ENCODE measurements at places on chromosomes 1 and 21. TPM values are rescaled to one million over a fixed set of nuclear protein-coding genes. Genes with fewer than 3 reads are reported as not detected.
A peak's percentile ranks its signal among the peaks of the same experiment; 100 is the strongest.

The AK2 gene
- 71.8 TPM for polyA plus RNA-seq

The SLC44A3 gene
- polyA plus RNA-seq = 5.3 TPM

- no peak for DNase-seq
Measured at GRCh38 chr1:168161459-168161858, 17.3 kb upstream of the TIPRL start.

DNA sequence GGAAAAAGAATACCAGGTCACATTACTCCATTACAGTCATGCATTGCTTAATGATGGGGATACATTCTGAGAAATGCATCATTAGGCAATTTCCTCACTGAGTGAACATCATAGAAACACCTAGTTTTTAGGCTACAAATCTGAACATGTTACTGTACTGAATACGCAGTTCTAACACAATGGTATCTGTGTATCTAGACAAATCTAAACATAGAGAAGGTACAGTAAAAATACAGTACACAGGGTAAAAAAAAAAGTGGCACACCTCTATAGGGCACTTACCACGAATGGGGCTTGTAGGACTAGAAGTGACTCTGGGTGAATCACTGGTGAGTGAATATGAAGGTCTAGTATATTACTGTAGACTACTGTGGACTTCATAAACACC, 115.7 kb downstream of the AKT3 start:
- no peak for DNase-seq

DNA sequence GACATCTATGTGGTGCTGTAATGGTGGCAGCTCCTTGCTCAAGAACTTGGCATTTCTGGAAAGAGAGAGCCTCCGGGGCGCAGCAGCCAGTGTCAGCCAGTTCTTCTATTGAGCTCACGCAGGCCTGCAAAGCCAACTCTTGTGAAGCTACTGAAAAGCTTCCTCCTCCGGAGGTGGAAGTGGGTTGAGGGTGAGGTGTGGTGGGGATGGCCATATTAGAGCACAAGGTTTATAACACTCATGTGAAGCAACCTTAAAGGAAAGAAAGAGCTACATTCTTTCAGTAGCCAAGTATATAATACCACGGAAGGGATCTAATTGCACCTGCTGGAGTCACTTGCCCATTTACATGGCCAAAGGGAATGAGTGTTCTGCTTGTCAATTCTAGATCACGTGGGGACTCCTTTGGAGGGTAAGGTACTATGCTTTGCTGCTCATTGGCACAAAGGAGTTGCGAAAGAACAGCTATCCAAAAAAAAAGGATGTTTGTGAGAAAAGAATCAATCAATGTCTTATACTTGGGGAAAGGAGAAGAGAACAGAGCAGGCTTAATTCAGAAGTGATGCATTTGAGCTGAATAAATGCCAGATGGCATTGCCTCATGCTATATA, 18.3 kb upstream of the MAP10 start:
- DNase-seq = no peak

The LHX4 gene
- 0.05 TPM for polyA plus RNA-seq

- no peak for DNase-seq
Measured at GRCh38 chr1:204868340-204868700, 2.3 kb upstream of the NFASC start.

GRCh38 chr1:182304218-182304617, 87.4 kb downstream of the GLUL start:
- no peak for DNase-seq

DNA sequence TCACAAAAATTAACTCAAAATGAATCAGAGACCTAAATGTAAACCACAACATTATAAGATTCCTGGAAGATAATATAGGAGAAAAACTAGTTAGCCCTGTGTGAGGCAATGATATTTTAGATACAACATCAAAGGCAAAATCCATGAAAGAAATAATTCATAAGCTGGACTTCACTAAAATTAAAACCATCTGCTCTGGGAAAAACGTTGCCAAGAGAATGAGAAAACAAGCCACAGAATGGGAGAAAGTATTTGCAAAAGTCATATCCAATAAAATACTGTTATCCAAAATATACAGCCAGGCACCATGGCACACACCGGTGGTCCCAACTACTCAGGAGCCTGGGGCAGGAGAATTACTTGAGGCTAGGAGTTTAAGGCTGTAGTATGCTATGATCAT, 70.3 kb downstream of the SYF2 start:
- no peak for DNase-seq

DNA sequence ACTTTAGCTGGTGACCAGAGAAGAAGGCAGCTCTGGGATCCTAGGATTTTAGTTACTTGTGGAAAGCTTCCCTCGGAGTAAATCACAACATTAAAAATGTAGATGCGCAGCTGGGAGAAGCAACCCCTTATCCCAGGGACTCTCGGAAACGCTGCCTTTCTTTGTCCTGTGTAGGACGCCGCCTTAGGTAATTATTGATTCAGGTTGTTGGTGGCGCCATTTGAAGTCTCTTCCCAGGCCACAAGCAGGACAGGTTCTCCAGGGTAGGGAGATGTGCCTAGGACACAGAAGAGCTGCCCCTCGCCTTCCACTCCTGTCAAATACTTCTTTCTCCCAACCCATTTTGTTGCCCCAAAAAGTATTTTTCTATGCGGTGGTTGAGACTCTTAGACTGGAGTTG, 10.3 kb downstream of the SLC37A1 start:
- no peak for DNase-seq

- DNase-seq = peak; percentile 77
Measured at GRCh38 chr1:52142220-52143183, 613 bp downstream of the ZFYVE9 start.

The RXFP4 gene
- not detected for polyA plus RNA-seq

DNA sequence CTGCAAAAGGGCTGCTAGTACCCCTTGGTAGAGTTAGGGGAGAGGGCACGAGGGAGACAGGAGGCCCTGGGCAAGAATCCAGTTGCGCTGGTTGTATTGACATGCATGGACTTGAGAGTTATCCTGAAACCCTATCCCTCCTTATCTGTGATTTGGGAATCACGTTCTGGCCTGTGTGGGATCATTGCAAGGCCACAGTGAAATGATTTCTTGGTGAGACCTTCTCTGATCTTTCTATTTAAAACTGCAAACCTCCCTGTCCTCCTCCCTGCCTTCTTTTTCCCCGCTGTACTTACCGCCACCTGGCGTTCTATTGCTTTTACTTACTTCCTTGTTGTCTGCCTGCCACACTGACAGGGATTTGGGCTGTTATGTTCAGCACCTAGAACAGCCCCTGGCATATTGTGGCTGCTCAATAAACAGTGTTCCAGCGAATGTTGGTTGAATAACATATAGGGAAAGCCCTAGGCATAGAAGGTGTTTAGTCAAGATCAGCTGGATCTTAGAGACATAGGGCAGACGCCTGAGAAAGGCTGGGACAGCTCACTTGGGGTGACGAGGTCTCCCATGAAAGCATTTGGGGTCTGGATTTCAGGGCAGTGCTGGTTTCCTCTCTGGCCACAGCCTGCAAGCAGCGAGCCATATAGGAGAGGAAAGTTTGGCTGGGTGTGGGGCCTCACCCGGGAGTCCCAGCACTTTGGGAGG, 25.6 kb downstream of the ALPL start:
- no peak for DNase-seq

GRCh38 chr1:91752324-91752723, 133.6 kb downstream of the TGFBR3 start:
- no peak for DNase-seq

GRCh38 chr1:93628681-93629080, 53.0 kb downstream of the BCAR3 start:
- no peak for DNase-seq

GRCh38 chr1:205590457-205590768, 41.4 kb downstream of the ELK4 start:
- peak; percentile 12 for DNase-seq

DNA sequence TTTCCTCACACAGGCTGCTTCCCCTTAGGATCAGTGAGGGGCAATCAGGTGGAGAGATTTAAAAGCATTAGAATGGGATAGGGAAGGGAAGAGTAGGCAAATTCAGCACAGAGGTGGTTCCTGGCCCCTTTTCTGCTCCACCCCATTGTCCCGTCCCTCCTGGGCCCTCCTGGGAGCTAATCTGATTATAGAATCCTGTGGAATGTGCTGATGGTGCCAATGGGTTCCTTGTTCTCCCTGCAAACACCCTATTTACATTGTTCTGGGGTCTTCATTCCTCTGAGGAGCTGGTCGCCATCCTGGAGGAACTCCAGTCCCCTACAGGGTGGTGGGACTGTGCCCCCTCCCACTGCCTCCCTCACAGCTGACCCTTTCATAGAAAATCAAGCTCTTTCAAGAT, 34.4 kb upstream of the LRP8 start:
- DNase-seq = peak; percentile 2

- no peak for DNase-seq
Measured at GRCh38 chr1:40353082-40353481, 20.4 kb upstream of the SMAP2 start.

All from aorta (tissue), 5 donors.